Mammary epithelial cell (primary cell): ENCODE measurements at places on chromosomes 5 and 9. TPM values are rescaled to one million over a fixed set of nuclear protein-coding genes. Genes with fewer than 3 reads are reported as not detected.

FOXD4L6 gene
- not detected for polyA plus RNA-seq

GRCh38 chr9:14932231-14932630 is 22.0 kb upstream of the FREM1 start:
- DNase-seq = no peak

DNA sequence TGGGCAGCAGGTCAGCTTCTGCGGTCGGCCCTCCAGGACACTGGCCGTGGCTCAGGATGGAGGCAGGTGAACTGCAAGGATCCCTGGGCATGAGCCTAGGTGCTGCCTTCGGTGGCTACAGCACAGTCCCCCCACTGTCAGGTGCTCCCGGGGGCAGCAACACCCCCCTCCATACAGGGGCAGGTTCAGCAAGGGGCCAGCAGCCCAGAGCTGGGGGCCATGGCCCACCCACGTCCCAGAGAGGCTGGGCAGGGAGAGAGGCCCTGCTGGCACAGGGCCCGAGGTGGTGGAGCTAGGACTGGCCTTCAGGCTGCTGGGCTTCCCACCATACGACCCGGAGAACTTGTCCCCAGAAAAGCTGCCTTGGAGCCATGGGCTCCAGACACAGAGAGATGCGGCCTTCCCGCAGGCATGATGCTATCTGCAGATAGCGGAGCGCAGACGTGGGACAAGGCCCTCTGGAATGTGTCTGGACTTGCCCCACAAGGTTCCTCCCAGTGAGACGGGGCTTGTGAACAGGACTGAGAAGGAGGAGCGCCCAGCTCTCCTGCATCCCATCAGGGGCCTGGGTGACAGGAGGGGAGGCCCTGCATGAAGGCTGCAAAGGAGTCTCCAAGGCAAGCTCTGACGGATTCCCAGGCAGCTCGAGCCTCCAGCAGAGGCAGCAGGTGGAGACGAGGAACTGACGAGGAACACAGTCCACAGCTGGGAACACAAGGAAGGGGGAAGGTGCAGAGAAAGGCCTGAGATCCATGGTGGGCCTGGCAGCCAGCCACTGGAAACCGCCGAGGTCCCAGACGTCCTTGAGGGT is 111.1 kb downstream of the VAV2 start:
- DNase-seq = peak; percentile 84

- DNase-seq = peak; percentile 68
These were observed 1.1 kb downstream of the POMT1 start for GRCh38 chr9:131503626-131504465.

GRCh38 chr5:125057912-125058826 is 311.7 kb upstream of the ZNF608 start:
- no peak for DNase-seq

- DNase-seq = no peak
These were observed 190.2 kb upstream of the SNX2 start for GRCh38 chr5:122584411-122585300.

GRCh38 chr5:58457050-58457449 is 2.8 kb downstream of the PLK2 start:
- DNase-seq = no peak

DNA sequence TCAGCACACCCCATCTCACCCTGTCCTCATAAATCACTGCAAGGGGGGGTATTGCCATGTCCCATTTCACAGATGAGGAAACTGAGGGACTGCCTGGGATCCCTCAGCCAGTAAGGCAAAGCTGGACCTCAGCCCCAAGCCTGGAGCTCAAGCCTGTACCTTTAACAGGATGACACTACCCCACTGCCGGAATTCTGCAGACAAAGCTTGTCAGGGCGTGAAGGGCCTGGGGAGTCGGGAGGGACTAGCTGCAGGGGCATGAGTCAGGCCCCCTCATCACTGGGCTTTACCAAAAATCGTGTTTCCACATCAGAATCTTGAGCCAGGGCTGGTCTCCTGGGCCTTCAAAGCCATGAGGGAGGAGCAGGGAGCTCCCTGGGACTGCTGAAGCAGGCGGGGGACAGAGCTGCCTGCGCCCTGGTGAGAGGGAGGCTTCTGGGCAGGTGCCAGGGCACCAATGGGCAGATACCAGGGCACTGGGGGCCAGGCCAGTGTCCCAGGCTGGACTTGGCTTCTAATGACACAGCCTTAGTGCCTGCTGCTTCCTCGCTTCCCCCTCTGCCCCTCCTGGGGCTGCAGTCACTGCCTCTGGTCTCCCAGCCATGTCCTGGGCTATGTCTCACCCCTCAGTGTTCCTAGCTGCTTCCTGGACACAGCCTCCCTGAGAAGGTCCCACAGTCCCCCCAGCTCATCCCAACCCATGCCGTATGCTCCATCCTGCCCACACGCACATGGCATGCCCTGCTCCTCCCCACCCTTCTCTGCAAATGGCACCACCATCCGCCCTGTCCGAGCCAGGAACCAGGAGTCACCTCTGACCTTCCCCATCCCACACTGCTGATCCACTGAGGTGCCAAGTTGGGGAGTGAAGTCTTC is 80.7 kb downstream of the LMX1B start:
- DNase-seq = peak; percentile 73

DNA sequence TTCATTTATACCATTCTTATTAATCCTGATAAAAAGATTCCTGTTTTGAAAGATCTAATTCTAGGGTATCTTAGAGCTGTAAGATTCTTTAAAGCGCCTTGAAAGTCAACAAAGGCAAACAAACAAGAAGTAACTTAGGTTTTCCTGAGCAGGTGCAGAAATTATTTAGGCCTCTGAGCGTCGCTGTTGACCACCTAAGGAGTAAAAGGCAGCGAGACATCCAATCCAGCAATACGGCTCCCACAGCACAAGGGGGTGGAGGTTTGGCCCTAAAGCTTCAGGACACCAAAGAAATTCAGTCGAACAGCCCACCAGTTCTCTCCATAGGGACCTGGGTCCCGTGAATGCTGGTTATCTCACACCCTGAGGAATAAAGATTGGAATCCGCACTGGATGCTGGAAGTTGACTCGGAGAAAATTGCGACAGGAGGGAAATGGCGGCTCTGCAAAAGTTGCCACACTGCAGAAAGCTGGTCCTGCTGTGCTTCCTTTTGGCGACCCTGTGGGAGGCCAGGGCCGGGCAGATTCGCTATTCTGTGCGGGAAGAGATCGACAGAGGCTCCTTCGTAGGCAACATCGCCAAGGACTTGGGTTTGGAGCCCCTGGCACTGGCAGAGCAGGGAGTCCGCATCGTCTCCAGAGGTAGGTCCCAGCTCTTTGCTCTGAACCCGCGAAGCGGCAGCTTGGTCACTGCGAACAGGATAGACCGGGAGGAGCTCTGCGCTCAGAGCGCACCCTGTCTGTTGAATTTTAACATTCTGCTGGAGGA is at the start of gene PCDHGA2:
Gene PCDHGA2 (plus strand): TSS at position 223 of the 769 bp plus-strand sequence.
- peak; percentile 37 for DNase-seq

DNA sequence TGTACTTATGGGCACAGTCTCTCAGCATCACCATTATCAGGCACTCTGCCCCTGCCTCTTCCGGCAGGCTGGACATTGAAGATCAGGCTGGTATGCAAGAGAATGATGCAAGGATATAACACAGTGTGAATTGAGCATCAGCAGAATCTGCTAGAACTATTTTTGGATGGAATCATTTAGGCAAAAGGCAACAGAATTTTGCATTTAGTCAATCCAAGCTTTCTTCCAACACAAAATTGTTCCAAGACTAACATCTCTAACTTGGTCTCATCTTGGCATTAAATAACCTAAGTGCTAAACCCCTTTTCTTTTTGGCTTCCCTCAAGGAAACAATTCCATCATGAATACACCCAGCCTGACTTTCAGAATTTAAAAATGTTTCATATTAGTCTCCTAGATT is 339.9 kb downstream of the PRELID2 start:
- no peak for DNase-seq

DNA sequence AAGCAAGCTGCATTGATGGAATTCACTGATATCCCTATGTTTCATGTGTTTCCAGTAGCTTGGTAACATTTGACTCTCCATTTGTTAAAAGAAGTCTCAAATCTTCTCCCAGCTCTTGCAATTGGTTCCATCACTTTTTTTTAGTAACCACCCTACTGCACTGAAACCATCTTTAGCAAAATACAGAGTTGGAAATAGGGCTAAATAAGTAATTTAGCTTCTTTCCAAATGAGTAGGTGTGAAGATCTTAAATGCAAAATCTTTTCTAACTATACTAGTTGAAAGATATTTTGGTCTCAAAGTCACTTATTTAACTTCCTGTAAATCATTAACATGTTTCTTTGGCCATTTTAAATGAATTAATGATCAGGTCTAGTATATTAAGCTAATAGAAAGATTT is 138.1 kb downstream of the DIRAS2 start:
- no peak for DNase-seq

- DNase-seq = no peak
These were observed 69.3 kb downstream of the SLC1A1 start for GRCh38 chr9:4559261-4560182.

GRCh38 chr9:38390442-38390841 is 2.1 kb upstream of the ALDH1B1 start:
- DNase-seq = no peak

GRCh38 chr9:90296539-90296938 is 346.1 kb downstream of the DIRAS2 start:
- DNase-seq = no peak
